ENCODE measurements at places on chromosomes 1 and 21.

GRCh38 chr1:75125161-75125726 lies 8.9 kb upstream of the LHX8 start:
- no peak for DNase-seq

DNA sequence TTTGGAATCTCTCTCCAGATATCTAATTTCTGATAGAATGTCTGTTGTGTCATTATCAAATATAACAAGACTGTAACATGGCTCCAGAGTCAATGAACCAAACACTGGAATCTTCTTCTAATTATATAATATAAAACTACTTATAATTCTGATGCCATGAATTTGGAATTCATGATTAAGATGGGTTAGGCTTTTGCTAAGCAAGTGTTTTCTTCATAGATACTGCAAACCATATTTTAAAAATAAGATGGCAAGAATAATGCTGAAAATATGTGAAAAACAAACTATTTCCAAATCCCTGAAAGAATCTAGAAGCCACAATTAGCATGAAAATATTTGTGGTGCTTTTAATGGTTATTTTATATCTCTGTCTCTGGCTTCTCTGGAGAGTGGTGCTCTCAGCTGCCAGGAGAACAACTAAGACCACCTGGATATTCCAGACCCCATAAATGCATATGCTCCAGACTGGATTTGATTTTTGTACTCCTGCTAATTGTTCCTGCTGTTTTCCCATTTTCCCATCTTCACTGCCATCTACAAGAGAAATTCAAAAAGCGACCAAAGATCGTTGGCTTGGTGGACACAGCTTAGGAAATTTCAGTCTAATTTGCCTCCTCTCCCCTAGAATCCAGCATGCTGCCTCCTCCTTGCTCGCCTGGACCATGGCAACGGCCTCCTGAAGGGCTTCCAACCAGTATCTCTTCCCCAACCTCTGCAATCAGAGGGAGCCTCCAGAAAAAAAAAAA lies 418.9 kb downstream of the SETD4 start:
- no peak for DNase-seq

DNA sequence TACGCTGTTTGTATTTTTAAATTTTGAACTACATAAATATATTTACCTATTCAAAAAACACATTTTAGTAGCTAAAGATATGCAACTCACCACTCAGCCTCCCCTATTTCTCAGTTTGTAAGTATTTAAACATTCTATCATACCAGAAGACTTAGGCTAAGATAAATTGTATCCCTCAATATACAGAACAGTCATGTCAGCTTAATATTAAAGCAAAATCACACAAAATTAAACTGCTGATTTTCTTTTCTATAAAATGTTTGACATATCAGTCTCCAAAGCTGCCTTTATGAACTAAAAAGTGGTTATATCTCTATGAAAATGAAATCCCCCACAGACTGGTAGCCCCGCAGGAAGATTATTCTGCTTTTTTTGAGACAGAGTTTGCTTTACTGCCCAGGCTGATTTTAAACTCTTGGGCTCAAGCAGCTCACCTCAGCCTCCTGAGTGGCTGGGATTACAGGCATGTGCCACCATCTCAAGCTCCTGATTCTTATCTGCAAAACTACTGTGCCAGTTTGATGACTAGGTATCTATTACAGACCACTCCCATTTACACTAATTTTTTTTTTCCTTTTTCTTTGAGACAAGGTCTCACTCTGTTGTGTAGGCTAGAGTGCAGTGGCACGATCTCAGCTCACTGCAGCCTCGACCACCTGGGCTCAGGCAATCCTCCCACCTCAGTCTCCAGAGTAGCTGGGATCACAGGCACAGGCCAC lies 37.6 kb downstream of the NRDC start:
- DNase-seq: no peak

- no peak for DNase-seq
Observed at GRCh38 chr21:42820616-42821465, 58.5 kb downstream of the WDR4 start.

DNA sequence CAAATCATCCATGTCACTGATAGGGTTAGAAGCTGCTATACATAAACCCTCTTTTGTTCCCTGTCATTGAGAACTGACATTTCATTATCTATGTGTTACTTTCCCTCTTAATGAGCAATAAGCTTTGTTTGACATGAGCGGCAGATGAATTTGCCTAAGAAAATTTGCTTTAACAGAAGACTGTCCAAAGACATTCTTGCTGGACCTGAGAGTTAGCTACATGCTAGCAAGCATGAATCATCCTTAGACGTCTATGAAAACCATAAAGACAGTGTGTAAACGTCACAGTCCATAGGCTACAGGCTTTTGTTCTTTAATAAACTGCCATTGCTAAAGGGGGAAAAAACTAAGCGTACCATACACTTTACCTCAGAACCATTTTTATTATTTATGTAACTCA lies 73.1 kb downstream of the TNFSF4 start:
- DNase-seq: no peak

GRCh38 chr1:69842326-69842725 lies 274.6 kb downstream of the LRRC7 start:
- no peak for DNase-seq

GRCh38 chr1:119674835-119675289 lies 26.8 kb upstream of the ZNF697 start:
- DNase-seq: no peak

DNA sequence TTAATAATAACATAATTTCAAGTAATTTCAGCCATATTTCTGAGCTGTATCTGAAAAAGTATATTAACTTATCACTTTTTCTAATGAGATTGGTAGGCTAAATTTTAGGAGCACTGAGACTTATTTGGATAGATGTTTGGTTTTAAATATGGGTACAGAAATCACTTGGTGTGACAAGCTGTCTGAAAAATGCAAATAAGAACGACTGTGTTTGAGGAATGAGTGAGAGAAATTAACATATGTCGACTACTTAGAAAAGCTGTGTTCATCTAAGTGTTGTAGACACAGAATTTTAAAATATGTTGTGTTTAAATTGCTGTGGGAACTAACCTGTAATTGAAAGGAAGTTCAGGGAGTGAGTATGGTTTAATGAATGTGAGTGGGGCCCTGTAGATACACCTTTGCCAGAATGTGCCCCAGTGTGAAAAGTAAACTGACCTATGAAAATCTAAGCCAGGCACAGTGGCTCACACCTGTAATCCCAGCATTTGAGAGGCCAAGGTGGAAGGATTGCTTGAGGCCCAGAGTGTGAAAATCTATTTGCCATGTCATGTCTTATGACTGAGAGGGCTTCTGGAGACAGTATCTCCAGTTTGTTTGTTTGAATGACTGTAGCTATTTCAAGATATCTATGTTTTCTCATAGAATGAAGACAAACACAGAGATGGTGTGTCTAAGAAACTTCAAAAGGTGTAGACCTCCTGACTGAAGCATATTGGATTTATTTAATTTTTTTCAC lies 53.8 kb upstream of the LRRC8C start:
- no peak for DNase-seq

GRCh38 chr1:30809514-30810263 lies 52.1 kb upstream of the LAPTM5 start:
- no peak for DNase-seq

DNA sequence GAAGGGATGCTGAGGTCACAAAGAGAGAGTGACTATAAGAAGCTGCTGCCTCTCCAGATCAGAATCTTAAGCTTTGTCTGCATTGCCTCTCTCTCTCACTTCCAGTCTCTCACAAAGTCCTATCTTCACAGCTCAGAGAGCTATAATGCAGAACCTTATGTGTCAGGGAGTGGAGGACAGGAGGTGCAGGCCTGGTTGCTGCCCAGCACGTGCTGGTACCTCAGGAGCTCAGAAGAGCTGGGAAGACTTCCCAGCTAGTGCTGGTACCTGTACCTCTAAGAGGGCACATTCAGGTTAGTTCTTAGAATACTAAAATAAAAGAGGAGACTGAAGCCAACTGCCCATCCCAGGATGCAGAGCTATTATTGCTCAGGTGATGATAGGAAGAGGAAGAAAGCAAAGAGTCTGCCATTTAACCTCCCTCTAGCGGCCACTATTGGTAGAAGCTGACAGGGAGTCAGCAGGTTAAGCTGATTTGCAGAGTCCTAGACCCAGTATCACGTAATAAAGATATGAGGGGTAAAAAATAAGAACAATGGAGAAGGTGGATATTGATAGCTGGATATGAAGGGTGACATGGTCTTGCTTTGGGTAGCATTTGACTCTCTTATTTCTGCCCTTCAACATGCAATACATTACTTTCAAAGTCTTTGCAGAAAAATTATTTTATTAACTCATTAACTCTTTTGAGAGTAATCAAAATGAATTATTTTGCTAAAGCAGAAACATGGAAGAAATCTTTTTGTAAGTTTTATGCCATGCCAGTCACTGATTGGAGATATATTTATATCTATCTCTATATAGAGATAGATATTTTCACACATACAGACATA lies 138.1 kb upstream of the HMCN1 start:
- DNase-seq: peak; percentile 12

- DNase-seq: no peak
Observed at GRCh38 chr1:234000557-234001041, 96.1 kb downstream of the SLC35F3 start.

DNA sequence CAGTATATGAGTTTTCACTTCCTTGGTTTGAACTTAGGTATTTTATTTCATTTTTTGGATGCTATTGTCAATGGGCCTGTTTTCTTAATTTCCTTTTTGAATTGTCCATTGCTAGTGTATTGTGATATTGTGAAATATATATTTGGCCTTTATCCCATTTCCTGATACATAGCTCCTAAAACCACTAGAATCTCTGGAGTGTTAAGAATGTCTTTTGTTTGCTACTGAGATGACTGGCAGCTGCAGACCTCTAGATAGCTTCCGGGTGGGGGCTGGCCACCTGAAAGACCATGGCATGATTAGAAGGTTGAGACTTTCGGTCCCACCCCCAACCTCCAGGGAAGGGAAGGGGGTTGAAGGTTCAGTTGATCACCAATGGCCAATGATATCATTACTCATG lies 245.4 kb downstream of the KCNJ6 start:
- no peak for DNase-seq

- no peak for DNase-seq
Observed at GRCh38 chr1:234684856-234685255, 74.9 kb upstream of the IRF2BP2 start.

- DNase-seq: no peak
Observed at GRCh38 chr1:227961651-227962466, 14.1 kb upstream of the WNT9A start.

GRCh38 chr1:31745946-31746670 lies 18.0 kb downstream of the ADGRB2 start:
- no peak for DNase-seq

GRCh38 chr1:165060285-165060793 lies 296.2 kb downstream of the LMX1A start:
- DNase-seq: no peak

DNA sequence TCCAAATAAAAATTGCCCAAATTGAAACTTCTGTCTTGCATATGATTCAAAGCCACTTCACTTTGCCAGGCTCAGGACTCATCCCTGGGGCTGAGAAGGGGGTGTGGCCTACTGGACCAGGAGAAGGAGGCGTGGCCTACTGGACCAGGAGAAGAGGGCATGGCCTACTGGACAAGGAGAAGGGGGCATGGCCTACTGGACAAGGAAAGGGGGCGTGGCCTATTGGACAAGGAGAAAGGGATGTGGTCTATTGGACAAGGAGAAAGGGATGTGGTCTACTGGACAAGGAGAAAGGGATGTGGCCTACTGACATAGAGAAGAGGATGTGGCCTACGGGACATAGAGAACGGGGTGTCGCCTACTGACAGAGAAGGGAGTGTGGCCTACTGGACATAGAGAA lies 405.3 kb downstream of the RRAGC start:
- no peak for DNase-seq

- DNase-seq: no peak
Observed at GRCh38 chr1:112057736-112058135, 68.3 kb upstream of the KCND3 start.

DNA sequence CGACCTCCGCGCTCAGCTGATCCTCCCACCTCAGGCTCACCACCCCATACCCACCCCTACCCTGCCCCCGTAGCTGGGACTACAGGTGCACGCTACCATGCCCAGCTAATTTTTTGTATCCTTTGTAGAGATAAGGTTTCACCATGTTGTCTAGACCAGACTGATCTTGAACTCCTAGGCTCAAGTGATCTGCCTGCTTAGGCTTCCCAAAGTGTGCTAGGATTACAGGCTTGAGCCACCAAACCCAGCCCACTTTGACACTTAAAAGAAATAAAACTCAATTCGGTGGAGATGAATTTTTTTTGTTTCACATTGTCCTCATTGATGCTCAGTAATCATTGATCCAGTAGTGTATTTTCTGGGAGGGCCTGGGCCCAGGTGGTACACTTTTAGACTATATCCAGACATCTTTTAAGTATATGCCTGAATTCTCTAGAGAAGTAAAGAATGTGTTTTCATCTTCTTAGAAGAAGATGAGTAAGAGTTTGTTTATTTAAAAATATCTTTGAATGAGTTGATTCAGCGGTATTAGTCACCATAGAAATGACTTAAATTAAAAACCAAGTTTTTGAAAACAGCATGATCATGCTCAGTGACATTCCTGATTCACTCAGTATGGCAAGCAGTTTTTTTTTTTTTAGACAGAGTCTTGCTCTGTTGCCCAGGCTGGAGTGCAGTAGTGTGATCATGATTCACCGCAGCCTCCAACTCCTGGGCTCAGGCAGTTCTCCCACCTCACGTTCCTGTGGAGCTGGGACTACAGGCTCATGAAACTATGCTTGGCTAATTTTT lies 57.8 kb downstream of the EPB41 start:
- DNase-seq: no peak

DNA sequence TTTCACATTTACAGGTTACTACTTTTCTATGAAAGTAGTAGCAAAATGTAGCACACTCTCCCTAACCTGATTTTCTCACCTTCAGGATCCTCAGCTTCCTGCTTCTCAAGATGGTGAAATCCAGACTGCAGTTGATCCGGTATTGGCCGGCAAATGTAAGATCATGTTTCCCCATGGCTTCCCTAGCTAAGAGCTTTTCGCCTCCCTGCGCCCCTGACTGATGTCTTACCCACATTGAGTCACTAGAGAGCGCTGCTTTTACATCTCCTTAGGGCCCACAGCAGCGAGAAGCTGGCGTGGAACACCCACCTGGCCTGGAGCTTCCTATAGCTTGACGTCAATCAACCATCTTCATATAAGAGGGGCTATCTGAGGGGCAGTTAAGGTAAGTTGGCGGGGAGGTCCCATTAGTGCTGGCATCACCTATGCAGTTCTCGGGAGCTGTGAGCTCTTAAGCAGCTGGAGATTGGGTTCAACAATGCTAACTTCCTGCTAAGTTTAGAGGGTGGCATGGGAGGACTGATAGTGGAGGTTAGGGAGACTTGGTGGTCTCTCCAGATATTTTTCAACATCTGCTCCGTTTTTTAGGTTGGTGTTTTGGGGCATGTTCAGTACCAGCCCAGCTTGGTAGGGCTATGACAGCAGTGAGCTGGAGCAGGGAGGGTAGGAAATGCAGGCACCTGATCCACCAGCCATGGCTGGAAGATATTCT lies 5.5 kb downstream of the PTPN7 start:
- DNase-seq: no peak

DNA sequence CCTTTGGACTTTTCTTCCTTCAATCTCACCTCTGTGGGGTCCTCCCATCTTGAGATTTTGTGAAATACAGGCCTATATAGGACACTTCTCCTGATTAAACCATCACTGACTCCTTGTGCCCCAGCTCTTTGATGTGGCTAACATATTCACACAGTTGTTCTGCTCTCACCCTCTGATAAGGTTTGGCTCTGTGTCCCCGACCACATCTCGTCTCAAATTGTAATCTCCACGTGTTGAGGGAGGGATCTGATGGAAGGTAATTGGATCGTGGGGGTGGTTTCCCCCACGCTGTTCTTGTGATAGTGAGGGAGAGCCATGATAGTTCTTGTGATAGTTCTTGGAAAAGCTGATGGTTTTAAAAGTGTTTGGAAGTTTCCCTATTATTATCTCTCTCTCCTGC lies 19.7 kb downstream of the LRRC7 start:
- no peak for DNase-seq

- no peak for DNase-seq
Observed at GRCh38 chr1:214228976-214229375, 52.0 kb upstream of the SMYD2 start.
